ENCODE measurements at places on chromosomes 3 and 15.

DNA sequence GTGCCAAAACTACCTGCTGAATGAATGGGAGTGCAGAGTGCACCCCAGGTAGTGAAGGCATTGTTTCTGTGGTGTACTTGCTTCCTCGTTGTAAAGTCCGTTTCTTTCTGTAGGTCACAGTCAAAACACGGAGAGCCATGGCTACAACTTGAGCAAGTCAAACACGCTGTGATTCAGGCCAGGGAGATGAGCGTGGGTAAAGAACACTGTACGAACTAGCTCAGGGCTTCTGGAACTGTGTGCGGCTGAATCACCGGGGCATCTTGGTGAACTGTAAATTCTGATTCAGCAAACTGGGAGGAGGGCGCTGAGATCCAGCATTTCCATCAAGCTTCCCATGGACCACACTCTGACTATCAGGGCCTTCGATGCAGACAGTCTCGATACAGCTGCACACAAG, 5.0 kb upstream of the TNK2 start:
- no peak for DNase-seq

DNA sequence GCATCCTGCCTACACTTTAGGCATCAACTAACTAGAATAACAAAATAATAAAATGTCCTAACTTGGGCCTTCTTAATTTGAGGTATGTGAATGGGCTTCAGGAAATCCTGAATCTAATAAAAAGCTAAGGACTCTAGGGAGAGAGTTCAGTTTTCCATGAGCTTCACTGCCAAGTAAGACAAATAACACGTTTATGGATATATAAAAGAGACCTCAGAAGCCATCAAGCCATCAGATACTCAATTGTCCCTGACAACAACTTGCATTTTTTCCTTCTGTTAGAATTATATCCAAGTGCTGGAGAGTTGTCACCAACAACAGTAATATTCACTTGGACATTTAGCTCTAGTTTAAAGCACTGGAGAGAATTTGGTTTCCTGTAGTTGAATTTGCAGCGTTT, 102.4 kb upstream of the IGSF10 start:
- no peak for DNase-seq

- no peak for DNase-seq
These were observed 625.7 kb upstream of the CFAP20DC start for GRCh38 chr3:59675495-59675894.

- peak; percentile 64 for DNase-seq
These were observed 86.9 kb downstream of the SEMA5B start for GRCh38 chr3:122940628-122941086.

DNA sequence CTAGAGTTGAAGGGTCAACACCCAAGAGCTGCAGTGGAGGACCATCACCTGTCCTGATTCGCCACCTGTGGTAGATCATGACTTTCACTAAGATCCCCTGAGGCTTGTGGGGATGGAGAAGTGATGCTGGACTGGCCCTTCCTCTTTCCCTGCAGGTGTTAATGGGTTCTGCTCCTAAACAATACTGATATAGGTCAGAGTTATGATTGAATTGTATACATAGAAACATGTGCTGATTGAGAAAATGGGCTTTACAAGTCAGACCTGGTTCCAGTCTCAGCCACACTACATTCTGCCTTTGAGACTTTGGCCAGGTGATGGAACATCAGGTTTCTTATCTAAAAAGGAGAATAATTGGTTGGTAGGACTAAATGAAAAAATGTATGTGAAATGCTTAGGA, 418.9 kb upstream of the TPRG1 start:
- no peak for DNase-seq

DNA sequence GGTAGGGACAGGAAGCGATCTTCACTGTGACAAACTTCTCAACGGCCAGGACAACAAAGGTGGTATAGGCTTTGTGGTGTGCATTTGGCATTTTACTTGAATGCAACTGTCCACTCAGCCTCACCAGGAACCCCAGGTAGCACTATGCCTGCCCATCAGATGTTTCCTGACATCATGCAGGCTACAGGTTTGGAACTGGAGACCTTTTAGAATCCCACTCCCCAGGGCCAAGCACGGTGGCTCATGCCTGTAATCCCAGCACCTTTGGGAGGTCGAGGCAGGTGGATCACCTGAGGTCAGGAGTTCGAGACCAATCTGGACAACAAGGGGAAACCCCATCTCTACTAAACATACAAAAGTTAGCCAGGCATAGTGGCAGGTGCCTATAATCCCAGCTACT, 9.6 kb downstream of the STARD5 start:
- DNase-seq = no peak

DNA sequence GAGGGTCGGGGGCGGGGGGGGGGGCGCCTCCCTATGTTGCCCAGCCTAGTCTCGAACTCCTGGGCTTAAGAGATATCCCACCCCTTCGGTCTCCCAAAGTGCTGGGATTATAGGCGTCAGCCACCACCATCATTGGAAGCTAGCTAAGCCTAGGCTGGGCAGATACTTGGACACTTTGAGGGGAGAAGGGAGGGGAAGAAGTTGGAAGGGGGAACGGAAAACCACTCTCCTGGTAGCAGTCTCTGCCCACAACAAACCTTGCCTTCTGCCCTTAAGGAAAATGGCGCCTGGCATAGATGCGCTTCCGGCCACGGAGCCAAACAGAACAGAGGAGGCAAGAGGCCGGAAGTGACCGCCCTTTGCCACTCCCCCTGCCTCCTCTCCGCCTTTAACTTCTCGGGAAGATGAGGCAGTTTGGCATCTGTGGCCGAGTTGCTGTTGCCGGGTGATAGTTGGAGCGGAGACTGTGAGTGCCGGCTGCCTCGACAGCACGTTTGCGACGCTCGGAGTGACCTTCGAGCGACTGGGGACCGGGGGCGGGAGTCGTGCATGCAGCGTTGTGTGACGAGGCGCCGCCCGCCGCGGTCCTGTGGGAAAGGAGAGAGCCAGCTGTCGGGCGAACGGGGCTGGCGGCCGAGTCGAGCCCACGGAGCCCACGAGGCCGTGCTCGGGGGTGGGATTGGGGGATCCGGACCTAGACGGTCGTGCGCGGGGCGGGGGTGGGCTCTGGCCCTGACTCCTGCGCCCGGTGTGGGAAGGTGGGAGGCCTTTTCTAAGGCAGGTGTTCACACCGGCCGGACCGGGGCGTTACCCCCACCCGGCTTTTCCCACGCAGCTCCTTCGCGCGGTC, at the start of gene MFN1:
Gene MFN1 (plus strand): TSS at position 365 of the 850 bp plus-strand sequence. CDS start 1,143 bp downstream, outside the sequence.
- peak; percentile 96 for DNase-seq

- DNase-seq = no peak
These were observed 661 bp upstream of the PARP14 start for GRCh38 chr3:122679882-122680474.

GRCh38 chr15:72940229-72940622, 112.0 kb upstream of the NEO1 start:
- DNase-seq = no peak

- no peak for DNase-seq
These were observed 60.3 kb downstream of the TGFBR2 start for GRCh38 chr3:30666572-30667279.

GRCh38 chr3:107561980-107562379, 39.2 kb downstream of the BBX start:
- DNase-seq = no peak

DNA sequence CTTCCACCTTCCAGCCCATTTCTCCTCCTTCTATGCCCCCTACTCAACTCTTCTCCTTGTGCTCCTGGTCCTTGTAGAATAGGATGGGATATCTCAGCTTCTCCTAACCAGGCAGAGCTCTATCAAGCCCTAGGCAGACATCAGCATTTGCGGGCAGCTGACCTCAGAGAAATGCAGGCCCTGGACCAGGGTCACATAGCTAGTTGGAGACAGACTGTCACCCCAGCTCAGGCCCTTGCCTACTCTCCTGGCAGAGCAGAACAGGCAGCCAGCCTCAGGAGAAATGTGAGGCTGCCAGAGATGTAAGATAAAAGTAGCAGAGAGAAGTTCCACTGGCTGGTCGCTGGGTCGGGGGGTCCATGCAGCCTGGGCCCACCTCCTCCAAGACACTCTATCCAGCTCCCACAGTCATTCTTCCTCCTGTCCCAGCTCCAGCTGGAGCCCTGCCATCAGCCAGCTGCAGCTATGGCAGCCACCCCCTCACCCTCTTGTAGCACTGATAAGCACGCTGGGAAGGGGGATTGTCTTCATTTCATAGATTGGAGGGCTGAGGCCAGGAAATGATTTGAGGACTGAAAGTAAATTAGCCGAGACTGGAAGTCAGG, 4.0 kb downstream of the CYP8B1 start:
- no peak for DNase-seq
